ENCODE measurements at places on chromosomes 2 and 18. TPM values are rescaled to one million over a fixed set of nuclear protein-coding genes. Genes with fewer than 3 reads are reported as not detected.

The SOWAHC gene
- total RNA-seq: 3.6 TPM

The DNAH7 gene
- total RNA-seq: 0.05 TPM

The TUBA3E gene
- not detected for total RNA-seq

The FARSB gene
- 27.2 TPM for total RNA-seq

The HRH4 gene
- total RNA-seq: not detected

The VWC2L gene
- total RNA-seq: not detected

DNA sequence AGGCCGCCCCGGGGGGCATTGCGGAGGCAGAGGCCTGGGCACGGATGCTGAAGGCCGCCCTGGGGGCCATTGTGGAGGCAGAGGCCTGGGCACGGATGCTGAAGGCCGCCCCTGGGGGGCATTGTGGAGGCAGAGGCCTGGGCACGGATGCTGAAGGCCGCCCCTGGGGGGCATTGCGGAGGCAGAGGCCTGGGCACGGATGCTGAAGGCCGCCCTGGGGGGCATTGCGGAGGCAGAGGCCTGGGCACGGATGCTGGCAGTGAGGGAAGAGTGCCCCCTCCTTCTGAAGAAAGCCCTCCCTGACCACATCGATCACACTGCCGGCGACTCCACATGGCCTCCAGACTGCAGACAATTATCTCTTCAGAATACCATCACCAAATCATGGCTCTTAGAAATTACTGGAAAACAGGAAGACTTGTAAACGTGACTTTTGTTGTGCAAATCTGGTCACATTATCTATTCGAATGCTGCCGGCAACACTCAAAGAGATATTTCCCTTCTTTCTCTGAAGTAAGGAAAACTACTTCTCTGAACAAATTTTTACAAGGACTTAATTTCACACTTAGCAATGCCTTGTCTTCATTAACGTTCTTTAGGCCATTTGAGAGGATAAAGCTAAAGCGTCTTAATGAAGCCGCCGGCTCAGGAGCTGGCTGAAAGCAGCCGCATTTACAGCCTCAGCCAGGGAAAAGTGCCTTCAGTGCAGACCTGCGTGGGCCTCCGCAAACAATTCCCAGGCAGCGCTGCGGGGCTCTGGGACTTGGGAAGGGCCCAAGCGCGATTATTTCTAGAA lies 18.1 kb upstream of the SNTG2 start:
- H3K27ac ChIP-seq: no peak overlapping the region
- no peaks in the 10 kb centered on the region for H3K4me1 ChIP-seq
- H3K36me3 ChIP-seq: no peaks in the 10 kb centered on the region
- DNase-seq: no peak

DNA sequence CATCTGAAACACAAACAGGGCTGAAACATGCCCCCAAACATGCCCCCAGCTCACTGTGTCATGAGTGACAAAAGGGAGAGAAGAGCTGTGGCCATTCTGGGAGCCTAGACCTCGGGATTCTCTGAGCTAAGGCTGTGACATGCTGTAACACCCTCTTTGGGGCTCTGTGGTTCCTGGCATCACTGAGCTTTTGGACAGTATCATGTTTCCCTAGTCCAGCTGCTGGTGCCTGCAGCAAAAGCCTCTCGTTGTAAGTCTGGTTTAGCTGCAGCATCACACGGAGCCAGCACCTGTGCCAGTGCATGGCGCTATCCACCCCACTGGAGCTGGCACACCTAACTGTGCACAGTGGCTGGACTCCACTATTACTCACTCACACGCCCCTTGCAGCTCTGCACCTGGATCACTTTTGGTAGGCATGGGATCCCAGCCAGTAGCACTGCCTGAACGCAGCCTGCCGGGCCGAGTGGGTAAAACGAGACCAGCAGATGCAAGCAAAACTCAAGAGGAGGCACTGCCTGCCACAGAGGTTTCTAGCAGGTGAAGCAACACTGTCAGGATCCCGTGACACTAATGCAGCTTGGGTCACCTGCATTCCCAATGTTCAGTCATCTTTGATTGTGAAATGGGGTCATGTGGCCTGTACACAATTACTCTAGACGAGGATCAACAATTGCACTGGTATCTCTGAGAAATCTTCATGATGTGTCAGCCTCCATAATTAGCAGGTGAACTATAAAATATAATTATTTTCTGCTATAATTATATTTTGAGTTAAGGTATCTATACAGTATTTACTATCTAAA lies 547.2 kb downstream of the ZNF804A start:
- H3K36me3 ChIP-seq: no peaks in the 10 kb centered on the region
- H3K4me1 ChIP-seq: no peaks in the 10 kb centered on the region
- no peak overlapping the region for H3K27ac ChIP-seq
- no peak for DNase-seq

- no peak for DNase-seq
- no peak overlapping the region for H3K27ac ChIP-seq
- no peaks in the 10 kb centered on the region for H3K36me3 ChIP-seq
- no peaks in the 10 kb centered on the region for H3K27me3 ChIP-seq
- no peak overlapping the region for H3K4me3 ChIP-seq
These were observed 166.2 kb downstream of the EIPR1 start for GRCh38 chr2:3211256-3212060.

DNA sequence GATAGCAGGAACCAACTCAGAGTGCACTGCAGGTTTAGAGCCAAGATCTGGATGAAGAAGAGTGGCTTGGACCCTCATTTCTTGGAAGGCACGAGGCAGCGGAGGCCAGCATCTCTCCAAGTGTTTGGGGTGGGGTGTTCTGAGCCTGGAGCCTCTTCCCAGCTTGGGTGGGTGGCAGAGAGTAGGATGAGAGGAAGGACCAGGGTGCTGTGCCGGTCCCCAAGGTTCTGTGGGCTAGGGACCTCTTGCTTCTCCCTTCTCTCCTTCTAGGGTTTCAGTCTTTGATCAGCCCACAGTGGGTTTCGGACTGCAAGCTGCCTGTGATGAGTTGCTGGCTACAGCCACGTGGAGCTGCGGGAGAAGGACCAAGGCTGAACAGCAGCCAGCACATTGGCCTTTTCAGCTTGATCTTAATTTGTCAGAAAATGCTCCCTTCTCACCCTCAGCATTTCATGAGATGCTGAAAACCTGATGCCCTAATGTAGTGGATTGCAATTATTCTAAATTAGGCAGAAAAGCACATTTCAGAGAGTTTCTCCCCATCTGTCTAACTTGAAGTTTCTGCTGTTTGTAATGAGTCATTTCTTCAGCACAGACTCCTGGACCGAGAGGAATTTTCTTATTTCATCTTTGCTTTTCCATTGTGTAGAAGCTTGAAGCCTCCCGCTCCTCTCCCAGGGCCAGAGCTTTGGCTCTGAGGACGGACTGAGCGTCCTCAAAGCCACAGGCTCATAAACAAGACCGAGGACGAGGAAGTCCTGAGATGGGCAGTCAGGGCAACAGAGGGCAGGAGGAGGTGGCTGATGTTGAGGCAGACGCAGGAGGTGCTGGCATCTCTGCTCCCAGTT lies 99.1 kb upstream of the HDAC4 start:
- H3K4me3 ChIP-seq: no peak overlapping the region
- no peaks in the 10 kb centered on the region for H3K36me3 ChIP-seq
- no peak for DNase-seq

GRCh38 chr18:60984510-60984909 lies 348.7 kb upstream of the CDH20 start:
- H3K4me3 ChIP-seq: no peak overlapping the region
- DNase-seq: no peak
- no peaks in the 10 kb centered on the region for H3K27me3 ChIP-seq

GRCh38 chr18:50507120-50507590 lies 52.7 kb upstream of the MAPK4 start:
- no peak for DNase-seq
- no peak overlapping the region for H3K4me3 ChIP-seq
- no peak overlapping the region for H3K27ac ChIP-seq
- H3K4me1 ChIP-seq: no peaks in the 10 kb centered on the region
- no peaks in the 10 kb centered on the region for H3K36me3 ChIP-seq
- H3K27me3 ChIP-seq: no peaks in the 10 kb centered on the region

DNA sequence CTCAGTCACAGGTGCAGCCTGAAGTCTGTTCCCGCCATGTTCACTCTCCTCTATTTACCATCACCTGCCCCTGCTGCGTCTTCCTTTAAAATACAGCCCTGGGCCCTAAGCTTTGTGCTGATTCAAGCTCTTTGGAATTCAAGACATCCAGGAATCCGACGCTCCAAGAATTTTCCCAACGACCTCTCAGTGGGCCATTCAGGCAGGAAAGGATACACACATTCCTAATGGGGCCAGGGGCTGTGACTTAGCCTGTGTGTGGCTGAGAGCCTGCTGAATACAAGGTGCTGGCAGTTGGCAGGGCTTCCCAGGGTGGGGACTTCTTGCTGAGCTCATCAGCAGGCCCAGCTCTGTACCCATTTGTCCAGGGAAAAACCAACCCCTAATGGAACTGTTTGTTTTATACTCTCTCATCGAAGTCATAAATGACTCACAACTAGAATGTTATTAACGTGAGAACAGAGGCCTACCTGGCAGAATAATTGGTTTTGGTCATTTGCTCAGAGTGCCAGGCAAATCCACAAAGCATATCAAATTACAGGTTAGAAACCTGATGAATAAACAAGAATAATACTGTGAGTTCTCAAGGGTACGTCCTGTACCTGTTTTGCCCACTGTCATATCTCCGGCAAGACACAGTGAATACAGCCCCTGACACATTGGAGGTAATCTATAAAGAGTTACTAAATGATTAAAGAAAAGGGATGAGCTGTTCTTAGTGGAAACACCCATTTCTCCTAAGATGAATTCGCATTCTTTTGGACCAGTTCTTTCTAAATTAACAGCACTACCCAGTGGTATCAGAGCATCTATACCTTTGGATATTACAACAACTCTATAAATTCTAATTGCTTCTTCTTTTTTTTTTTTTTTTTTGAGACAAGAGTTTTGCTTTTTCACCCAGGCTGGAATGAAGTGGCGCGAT lies 12.6 kb upstream of the KCMF1 start:
- H3K4me1 ChIP-seq: peaks cover 28% of the 10 kb centered on the region
- H3K36me3 ChIP-seq: no peaks in the 10 kb centered on the region
- no peak overlapping the region for H3K4me3 ChIP-seq
- no peaks in the 10 kb centered on the region for H3K27me3 ChIP-seq

GRCh38 chr2:118231759-118232158 lies 143.5 kb downstream of the INSIG2 start:
- no peaks in the 10 kb centered on the region for H3K36me3 ChIP-seq
- peaks cover 4% of the 10 kb centered on the region for H3K27me3 ChIP-seq
- DNase-seq: no peak
- H3K27ac ChIP-seq: no peak overlapping the region
- no peak overlapping the region for H3K4me3 ChIP-seq
- H3K4me1 ChIP-seq: no peaks in the 10 kb centered on the region

DNA sequence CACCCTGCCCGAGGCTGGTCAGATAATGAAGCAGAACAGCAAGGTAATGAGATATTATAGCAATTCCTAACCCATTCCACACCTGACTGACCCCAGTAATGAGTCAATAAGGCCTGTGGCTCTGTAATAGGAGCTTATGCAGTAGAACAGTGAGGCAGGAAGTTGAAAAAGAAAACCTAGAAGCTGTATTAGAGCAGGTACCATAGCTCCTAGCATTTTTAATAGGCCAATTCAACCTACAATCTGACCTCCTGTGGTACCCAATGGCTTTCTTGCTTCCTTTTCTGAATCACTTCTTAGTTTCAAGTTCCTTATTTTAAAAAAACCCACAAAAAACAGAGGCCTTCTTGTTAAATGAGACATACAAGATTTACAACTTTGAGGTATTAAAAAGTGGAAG lies 43.6 kb upstream of the MAP2 start:
- no peaks in the 10 kb centered on the region for H3K27me3 ChIP-seq
- peaks cover 9% of the 10 kb centered on the region for H3K4me1 ChIP-seq
- no peak overlapping the region for H3K27ac ChIP-seq
- no peak overlapping the region for H3K4me3 ChIP-seq
- no peak for DNase-seq
- H3K36me3 ChIP-seq: no peaks in the 10 kb centered on the region

DNA sequence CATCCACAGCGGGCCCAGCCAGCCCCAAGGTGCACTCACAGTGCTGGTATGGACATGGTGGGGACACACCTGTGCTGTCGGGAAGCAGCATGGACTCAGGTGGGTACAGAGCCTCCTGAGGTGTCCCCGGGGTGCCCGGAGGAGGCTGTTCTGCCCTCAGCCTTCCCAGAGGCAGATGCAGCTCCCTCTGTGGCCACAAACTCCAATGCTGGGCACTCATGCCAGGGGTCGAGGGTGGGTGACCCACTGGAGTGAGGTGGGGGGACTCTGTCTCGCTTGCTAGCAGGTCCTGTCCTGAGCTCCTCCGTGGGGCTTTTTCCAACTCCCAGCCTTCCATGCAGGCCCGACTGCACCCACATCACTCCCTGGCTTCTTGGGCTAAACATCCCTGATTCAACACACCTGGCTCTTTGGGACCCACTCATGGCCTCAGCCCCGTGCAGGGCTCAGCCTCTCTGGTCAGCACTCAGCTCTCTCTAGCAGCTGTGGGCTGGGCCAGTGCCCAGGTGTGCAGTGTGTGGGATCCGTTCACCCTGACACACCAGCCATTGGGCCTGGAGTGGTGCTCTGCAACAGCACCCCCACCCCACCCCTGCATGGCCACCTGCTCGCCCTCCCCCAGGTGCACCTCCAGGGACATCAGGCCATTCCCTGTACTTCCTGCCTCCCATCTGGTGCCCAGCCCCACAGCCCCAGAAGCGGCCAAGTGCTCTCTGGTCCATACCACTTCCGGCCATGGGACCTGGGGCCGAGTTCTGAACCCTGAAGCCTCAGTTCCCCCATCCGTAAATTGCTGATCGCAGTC lies 16.0 kb downstream of the RAMP1 start:
- H3K4me3 ChIP-seq: no peak overlapping the region
- H3K4me1 ChIP-seq: no peaks in the 10 kb centered on the region
- no peak overlapping the region for H3K27ac ChIP-seq
- DNase-seq: no peak

DNA sequence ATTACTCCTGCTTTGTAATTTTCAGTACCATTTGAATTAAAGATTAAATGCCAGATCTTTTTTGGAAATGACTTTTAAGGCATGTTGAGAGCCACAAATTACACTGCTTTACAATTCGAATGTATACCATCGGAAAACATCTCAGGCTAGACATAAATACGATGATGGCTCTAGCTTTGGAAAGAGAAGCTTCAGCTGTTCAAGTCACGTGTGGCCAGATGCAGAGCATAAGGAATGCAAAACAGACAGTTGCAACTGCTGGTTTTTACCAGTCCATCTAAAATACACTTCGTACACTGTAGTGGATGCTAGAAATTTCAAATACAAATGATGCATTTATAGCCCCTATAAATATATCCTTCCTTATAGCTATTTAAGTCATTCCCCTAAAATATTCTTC lies 8.0 kb downstream of the ZNF516 start:
- no peaks in the 10 kb centered on the region for H3K36me3 ChIP-seq
- peaks cover 10% of the 10 kb centered on the region for H3K4me1 ChIP-seq
- H3K4me3 ChIP-seq: no peak overlapping the region
- no peak overlapping the region for H3K27ac ChIP-seq
- no peak for DNase-seq
- H3K27me3 ChIP-seq: peaks cover 2% of the 10 kb centered on the region

DNA sequence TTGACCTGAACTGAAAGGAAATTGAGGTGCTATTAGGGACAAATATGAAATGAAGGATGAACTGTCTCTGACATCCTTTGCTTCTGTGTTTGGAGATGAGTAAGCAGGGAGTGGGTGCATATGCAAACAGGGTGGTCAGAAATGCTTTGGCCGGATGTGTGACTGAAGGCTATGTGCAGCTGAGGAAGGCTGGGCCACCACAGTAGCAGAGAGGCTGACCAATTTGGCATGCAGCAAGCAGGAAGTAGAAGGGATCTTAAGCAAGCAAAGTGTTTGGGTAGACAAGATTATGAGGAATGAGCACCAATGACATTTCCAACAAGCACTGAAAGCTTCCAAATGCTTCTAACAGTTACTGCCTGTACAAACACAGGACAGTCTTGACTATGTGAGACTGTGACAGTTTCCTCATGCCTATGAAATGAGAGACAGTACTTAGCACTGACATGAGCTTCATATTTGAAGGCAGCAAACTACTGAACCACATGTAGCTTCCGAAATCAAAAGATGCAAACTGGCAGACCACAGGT lies 3.3 kb upstream of the ACTR3 start:
- H3K4me1 ChIP-seq: peaks cover 17% of the 10 kb centered on the region
- no peak for DNase-seq
- no peak overlapping the region for H3K27ac ChIP-seq
